T-helper 2 cell treated with Interferon-gamma antibody and Interleukin-4, amounts not matched to agents 5 μg/mL and 100 μg/mL, for 36 hours (primary cell): ENCODE measurements at places on chromosomes 3 and 15.
A peak's percentile ranks its signal among the peaks of the same experiment; 100 is the strongest.

GRCh38 chr15:85763157-85763556 is 31.6 kb downstream of the KLHL25 start:
- no peak for DNase-seq

DNA sequence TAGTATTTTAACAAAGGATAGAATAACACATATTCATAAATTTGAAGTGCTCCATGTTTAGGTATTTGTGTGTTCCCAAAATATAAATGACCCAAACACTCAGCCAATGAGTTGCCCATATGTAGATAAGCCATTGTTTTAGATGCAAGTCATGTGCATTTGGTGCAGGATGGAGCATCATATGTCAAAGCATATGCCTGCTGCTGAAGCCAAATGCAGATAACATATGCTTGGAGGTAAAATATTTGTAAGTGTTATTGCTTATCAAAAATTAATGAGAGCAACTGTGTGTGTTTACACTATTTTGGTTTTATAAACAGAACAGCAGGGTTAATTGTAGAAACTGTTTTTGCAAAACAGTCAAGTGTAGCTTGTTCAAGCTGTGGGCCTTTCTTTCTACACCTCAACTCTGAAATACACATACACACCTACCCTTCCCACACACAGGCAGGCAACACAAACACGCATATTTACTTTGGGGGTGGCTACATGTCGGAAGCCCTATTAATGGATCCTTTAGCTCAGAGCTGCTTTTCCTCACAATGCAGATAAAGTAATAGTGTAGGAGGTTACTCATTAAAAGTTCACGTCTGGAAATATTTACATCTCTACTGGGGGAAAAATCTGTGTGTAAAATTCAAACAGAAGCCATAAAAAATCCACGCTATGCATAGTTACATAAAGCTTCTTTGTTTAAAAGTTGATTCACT is 521.4 kb downstream of the ZNF385D start:
- no peak for DNase-seq

- no peak for DNase-seq
Observed at GRCh38 chr3:181909241-181909640, 197.5 kb downstream of the SOX2 start.

- no peak for DNase-seq
Observed at GRCh38 chr15:95770196-95770595, 560.3 kb upstream of the NR2F2 start.

DNA sequence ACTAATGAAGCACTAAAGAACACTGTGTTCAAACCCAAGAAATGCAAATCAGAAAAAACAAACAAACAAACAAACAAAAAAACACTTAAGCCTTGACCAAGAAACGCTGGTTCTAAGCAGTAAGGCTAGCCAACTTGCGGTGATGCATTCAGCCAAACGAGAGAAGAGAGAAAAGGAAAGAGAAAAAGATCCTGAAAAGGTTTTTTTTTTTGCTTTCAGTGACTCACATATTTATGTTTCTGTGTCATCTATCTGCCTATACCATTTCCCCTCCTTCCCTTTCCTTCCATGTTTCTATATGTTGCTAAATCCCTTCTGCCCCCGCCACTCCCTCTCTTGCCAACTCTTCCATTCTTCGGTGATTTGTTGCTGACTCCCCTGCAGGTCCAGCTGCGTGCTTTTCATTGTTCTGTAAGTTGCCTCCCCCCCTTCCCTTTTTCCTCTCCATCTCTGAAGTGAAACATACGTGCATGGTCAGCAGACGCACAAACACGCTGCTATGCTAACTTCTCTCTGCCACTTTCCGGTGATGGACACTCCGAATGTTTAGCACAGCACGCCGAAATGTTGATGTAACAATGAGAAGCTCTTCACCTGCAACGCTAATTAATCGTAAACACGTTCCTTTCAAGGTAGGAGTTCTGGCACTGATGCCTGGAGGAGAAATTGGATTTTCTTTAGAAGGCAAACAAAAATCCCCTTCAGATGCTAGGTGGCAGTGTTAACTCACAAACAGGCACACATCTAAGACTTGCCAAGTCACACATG is 154.4 kb downstream of the TUSC7 start:
- no peak for DNase-seq

GRCh38 chr3:69491975-69492374 is 106.1 kb upstream of the FRMD4B start:
- no peak for DNase-seq

- DNase-seq: no peak
Observed at GRCh38 chr15:88255484-88256278, 858 bp downstream of the NTRK3 start.

DNA sequence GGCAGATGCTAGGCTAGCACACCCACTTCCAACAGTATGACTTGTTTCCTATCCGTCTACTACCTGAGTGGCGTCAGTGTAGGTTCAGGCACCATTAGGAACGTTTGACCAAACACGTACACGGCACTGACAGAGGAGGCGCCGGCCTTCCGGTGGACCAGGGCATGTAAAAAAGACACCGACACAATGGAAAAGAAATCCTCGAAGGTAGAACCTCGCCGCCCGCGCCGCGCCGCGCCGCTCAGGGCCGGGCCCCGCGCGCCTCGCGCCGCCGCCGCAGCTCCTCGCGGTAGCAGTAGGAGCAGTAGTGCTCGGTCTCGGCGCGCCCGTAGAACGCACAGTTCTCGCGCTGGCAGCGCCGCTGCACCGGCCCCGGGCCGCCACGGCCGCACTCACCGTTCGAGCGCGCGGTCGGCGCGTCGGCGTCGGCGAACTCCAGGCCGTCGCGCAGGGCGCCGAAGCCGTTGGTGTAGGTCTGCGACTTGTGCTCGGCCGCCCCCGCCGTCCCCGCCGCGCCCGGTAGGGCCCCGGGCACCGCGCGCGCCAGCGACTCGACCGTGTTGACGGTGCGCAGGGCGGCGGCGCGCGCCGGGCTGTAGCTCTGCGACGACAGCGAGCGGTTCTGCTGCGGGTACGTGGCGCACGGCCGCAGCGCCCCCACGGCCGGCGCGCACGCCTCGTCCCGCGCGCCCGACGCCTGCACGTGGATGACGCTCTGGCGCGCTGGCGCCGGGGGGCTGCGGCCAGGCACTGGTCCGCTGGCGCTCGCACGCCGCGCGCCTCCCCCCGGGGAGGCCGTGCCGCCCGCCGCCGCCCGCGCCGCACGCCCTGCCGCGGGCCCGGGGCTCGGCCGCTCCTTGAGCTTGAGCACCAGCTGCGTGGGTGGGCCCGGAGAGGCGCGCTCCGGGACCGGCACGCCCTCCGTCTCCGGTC is 156.7 kb downstream of the KLF13 start:
- DNase-seq: peak; percentile 64

GRCh38 chr3:136860541-136860940 is 1.5 kb upstream of the NCK1 start:
- no peak for DNase-seq

DNA sequence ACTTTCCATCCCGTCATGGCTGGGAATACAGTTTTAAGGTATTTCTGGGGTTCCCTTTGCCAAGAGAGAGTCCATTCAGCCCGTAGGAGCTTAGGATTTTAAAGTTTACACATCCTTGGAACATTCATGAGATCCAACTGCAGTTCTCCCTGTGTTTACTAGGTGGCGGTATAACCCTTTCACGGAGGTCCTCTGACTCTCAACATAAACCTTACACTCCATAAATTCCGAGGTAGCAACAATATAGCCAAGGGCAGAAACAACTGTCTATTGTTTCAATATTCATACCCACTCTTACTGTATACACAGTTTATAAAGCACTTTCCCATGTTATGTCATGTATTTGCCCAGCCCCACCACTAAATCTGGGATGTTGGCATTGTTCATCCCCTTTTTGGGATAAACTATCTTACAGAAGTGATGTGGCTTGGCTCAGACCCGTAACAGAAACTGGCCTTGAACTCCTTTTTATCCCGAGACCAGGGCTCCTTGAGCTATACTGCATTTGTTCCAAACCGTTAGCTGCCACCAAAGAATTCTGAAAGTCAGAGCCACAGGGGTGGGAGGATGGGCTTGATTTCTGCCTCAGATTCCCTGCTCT is 69.2 kb upstream of the COL6A5 start:
- no peak for DNase-seq

- no peak for DNase-seq
Observed at GRCh38 chr15:80211976-80212375, 40.0 kb downstream of the CTXND1 start.

- no peak for DNase-seq
Observed at GRCh38 chr3:114841515-114841914, 305.6 kb downstream of the ZBTB20 start.

GRCh38 chr15:25248583-25249235 is 190.1 kb downstream of the UBE3A start:
- no peak for DNase-seq

GRCh38 chr3:56089739-56090138 is 378.5 kb downstream of the ERC2 start:
- no peak for DNase-seq

GRCh38 chr3:119219069-119219468 is 21.6 kb downstream of the B4GALT4 start:
- no peak for DNase-seq

GRCh38 chr3:50620420-50620819 is 3.5 kb downstream of the MAPKAPK3 start:
- DNase-seq: no peak

DNA sequence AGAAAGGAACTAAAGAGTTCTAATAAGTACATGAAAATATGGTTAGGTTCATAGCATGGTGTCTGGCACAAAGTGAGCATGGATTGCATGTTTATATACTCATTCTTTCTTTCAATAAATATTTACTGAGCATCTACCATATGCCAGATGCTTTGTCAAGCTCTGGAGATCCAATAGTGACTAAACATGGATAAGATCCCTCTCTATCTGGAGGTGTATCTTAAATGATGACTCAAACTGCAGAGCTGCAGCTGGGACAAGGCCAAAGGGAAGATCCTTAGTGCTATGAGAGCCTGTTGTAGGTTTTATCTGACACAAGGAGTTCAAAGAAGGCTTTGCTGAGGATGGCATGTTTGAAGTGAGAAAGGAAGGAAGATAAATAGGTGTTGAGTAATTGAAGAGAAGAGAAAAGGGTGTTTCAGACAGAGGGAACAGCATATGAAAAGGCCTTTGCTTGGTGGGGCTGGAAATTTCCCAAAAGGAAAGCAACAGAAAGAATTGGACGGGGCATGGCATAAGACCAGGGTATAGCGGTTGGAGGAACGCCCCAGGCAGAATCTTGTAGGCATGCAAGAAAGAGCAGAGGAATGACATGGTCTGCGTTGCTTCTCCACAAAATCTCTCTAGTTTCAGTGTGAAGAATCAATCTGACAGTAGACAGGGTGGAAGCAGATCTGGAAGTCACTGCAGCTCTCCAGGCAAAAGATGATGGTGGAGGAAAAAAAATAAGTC is 239.9 kb upstream of the LRTM1 start:
- DNase-seq: no peak

DNA sequence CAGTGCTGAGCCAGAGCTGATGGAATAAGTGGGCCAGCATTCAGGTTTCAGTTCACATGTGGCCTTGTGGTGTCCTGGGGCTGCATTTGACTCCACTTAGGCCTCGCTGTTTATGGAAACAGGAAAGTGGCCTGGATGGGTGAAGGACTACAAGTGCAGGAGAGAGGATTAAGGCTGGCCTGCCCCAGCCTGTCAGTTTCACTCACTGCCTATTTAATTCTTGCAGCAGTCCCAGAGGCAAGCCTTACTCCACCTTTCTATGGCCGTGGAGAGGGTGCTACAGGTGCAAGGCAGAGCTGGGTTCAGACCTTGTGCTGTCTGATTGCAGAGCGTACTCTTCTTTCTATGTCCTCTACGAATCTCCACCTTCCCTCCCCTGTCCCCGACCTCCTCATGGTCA is 37.7 kb downstream of the ABHD17C start:
- DNase-seq: no peak

DNA sequence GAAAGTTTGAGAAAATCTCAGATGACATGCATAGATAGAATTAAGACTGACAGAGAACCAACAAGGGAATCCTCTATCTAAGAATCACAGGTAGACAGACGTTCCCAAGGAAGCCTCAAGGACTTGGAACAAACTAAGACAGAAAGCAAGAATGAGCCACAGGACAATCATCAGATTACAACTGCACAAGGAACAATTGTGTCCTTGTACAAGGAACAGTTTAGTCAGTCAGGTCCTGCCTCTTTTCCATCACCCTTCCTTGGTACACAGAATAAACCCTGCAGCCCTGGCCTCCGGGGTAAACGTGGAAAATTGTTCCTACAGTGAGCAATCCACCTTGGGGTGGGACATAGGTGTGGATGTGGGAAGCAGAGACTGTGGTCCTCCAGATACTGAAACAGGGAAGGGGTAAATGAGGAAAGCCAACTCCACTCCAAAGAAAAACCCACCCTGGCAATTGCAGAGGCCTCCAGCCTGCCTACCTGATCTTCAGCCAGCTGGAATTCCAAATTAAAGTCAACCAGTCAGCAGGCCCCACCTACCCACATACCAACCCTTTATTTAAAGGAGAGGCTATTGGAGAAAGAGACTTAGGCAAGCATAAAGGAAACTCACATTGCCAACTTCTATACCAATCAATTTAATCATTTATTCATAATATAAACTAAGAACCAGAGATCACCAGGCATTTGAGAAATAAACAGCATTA is 73.4 kb downstream of the ULK4 start:
- no peak for DNase-seq

DNA sequence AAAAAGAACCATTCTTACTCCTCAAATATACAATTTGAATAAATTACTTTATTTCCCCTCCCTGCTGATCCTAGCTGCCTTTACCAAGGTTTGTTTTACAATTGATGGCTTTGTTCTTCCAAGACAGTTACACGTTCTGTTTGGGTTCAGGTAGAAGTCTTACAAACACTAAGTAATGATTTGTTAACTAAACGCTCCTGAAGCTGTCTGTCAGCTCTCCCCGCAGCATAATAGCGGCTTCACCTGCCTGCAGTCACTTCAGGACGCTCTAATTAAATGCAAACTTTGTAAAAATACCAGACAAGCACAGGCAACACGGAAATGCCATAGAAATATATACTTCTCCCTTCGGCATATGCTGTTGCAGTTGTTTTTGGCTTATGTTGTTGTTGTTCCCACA is 176.4 kb upstream of the MDFIC2 start:
- DNase-seq: no peak

GRCh38 chr3:119809249-119810017 is 27.5 kb downstream of the NR1I2 start:
- DNase-seq: no peak

- DNase-seq: no peak
Observed at GRCh38 chr3:183924956-183925355, 40.3 kb upstream of the PARL start.

- no peak for DNase-seq
Observed at GRCh38 chr15:51100785-51101489, 6.2 kb upstream of the TNFAIP8L3 start.

- DNase-seq: no peak
Observed at GRCh38 chr15:56835718-56836171, 82.7 kb upstream of the TCF12 start.

DNA sequence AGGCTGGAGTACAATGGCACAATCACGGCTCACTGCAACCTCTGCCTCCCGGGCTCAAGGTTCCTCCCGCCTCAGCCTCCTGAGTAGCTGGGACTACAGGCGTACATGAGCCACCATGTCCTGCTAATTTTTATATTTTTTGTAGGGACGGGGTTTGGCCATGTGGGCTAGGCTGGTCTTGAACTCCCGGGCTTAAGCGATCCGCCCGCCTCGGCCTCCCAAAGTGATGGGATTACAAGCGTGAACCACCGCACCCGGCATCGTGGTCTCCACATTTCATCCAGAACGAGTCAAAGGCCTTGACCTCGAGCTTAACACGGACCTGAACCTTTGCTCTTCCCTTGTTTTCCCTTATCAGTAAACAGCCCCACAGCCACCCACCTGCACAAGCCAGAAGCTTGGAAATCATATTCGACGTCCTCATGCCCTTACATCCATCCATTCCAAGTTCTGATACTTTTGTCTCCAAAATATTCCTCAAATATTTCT is 1.4 kb upstream of the PTPN23 start:
- DNase-seq: no peak

- DNase-seq: no peak
Observed at GRCh38 chr3:30492322-30493192, 113.8 kb upstream of the TGFBR2 start.
